ENCODE measurements at places on chromosomes 3 and 15.
A peak's percentile ranks its signal among the peaks of the same experiment; 100 is the strongest.

DNA sequence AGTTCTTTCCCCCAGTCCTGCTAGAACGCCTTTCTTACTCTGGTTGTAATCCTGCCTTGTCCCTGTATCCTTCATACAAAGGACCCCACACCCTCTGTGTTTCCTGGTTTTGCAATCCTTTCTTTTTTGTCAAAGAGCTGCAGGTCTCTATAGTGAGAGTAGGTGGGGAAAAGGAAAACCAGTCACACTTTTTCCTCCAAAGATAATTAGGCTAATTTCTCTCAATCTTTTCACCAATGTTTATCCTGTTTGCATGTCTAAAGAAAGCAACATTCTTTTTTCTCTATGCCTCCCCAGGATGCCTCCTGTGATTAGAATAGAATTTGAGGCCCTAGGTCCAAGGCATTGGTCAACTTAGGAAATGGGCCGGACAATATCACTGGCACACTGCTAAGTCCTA lies 25.4 kb downstream of the SEMA6D start:
- no peak for DNase-seq

DNA sequence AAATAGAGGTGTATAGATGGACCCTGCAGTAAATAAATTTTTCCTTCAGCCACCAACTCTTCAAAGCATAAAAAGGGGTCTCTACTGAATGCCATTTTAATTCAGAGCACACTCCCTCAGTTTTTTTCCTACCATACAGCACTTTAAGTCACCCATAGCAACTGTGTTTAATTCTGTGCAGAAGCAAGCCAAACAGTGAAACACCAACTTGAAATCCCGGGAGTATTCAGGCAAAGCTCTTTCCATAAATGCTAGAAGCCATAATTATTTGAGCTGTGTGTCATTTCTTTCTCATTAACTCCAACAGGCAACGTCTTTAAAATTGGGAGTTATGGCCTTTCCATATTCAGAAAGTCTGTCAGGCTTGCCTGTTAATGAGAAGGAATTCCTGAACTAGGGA lies 562.1 kb downstream of the GRM7 start:
- no peak for DNase-seq

DNA sequence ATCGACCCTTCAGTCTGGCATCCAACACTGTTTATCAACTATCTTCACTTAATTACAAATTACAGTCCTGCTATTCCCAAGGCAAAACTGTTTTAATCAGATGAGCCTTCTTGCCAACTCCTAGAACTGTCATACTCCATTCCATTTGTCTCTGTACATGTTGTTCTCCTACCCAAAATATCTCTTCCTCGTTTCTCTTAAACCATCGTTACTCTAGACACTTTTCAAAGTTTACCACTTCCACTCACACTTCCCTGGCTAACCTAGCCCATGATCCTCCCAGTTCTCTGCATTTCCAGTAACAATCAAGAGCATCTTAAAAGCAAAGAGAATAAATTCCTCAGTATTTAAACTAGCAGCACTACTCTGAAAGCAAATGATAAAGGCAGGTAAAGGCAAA lies 19.9 kb downstream of the ZNF106 start:
- DNase-seq, result no peak

DNA sequence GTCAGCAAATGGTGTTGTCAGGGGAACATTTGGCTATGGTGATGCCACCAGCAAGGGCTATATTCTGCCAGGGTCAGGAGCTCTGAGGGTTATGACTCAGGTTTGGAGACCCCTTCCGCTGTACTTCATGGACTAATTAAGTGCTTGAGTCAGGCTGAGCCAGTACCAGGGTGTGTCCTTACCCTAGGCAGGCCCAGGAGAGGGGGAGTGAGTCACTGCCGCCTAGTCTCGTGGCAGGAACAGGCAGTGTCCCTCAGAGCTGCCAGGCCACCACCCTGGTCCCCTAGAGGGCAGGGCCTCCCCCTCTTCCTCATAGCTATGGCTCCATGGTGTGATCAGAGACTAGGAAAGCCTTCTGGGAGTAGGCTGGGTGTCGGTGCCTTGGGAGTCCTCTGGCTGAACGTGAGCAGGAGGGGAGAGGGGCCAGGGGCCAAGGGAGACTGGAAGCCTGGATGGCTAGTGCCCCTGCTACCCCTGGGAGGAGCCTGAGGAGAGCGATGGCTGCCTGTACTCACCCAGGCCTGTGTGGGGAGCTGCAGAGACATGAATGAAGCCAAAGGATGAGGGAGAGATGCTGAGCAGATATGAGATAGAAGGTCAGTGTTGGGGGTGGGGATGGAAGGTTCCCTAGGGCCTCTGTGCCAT lies 10.6 kb downstream of the MAPKAPK3 start:
- DNase-seq, result peak; percentile 43

All from DND-41 (cell line).